ENCODE measurements at places on chromosomes 3 and 15.

DNA sequence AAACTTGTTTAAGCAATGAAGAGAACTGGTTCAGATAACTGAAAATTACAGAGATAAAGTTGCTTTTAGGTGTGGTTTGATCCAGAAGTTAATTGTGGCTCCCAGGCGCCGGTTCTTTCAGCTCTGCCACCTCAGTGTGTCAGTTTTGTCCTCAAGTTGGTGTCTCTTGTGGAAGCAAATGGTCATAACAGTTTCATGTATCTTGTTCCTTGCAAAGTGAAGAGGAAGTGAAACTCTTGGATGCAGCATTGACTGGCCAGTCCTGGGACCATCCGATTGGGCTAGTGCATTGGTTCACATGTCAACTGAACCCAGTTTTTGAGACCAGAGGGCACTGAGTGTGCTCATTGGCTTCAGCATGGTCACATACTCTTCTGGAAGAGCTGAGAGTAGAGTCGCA, 181.4 kb upstream of the GRM7 start:
- H3K36me3 ChIP-seq = no peaks in the 10 kb centered on the region
- no peak overlapping the region for H3K27ac ChIP-seq
- no peak overlapping the region for H3K4me3 ChIP-seq
- H3K4me1 ChIP-seq = no peaks in the 10 kb centered on the region

DNA sequence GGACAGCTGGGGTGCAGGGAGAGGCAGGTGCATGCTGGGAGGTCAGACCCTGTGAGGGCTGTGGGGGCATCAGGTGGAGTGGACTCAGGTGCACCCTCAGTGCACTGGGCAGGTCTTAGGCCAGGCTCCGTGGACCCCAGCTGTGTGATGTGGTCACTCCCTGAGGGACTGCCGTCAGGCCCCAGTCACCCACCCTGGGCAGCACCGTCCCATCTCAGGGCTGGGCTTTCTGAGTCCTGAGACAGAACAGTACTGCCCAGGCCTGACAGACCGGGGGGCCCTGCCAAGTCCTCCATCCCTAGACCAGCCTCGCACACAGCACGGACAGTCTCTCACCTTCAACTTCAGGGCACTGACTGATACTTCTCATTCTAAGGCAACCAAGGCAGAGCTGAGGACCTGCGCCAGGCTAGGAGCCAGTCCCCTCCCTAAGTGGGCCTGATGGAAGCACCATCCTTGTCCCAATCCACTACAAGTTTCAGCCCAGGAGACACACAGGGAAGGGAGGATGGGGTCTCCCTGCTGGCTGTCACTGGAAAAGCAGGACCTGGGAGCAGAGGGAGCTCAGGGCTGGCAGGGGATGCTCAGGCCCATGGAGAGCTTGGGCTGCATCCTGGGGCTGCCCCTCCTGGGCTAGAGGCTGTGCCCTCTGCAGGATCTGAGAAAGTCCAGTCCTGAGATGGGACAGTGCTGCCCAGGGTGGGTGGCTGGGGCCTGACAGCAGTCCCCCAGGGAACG, 86.3 kb downstream of the LMLN start:
- H3K4me1 ChIP-seq = no peaks in the 10 kb centered on the region
- H3K27me3 ChIP-seq = no peaks in the 10 kb centered on the region

- no peaks in the 10 kb centered on the region for H3K36me3 ChIP-seq
- DNase-seq = no peak
- H3K4me3 ChIP-seq = no peak overlapping the region
Observed at GRCh38 chr3:40290396-40290795, 19.1 kb upstream of the EIF1B start.

GRCh38 chr3:140408252-140408651, 269.6 kb upstream of the TRIM42 start:
- H3K27ac ChIP-seq = no peak overlapping the region
- no peaks in the 10 kb centered on the region for H3K27me3 ChIP-seq
- H3K4me3 ChIP-seq = no peak overlapping the region
- H3K4me1 ChIP-seq = no peaks in the 10 kb centered on the region

- H3K4me3 ChIP-seq = no peak overlapping the region
- DNase-seq = no peak
- H3K4me1 ChIP-seq = no peaks in the 10 kb centered on the region
- no peaks in the 10 kb centered on the region for H3K27me3 ChIP-seq
- no peak overlapping the region for H3K27ac ChIP-seq
- H3K36me3 ChIP-seq = no peaks in the 10 kb centered on the region
Observed at GRCh38 chr3:87437765-87438164, 161.4 kb upstream of the POU1F1 start.

GRCh38 chr3:43950775-43951174, 260.0 kb downstream of the ABHD5 start:
- DNase-seq = no peak
- H3K4me1 ChIP-seq = no peaks in the 10 kb centered on the region
- H3K27ac ChIP-seq = no peak overlapping the region
- no peaks in the 10 kb centered on the region for H3K27me3 ChIP-seq
- no peaks in the 10 kb centered on the region for H3K36me3 ChIP-seq

DNA sequence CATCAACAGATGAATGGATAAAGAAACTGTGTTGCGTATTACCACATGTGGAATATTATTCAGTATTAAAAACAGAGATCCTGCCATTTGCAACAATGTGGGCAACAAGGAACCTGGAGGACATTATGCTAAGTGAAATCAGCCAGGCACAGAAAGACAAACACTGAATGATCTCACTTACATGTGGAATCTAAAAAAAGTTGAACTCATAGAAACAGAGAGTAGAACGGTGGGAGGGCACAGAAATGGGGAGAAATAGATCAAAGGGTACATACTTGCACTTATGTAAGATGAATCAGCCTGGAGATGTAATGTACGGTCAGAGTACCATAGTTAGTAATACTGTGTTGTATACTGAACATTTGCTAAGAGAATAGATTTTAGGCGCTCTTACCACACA, 29.8 kb upstream of the MUC13 start:
- no peak overlapping the region for H3K27ac ChIP-seq
- H3K36me3 ChIP-seq = no peaks in the 10 kb centered on the region
- H3K4me1 ChIP-seq = no peaks in the 10 kb centered on the region
- H3K4me3 ChIP-seq = no peak overlapping the region
- DNase-seq = no peak
- H3K27me3 ChIP-seq = no peaks in the 10 kb centered on the region

DNA sequence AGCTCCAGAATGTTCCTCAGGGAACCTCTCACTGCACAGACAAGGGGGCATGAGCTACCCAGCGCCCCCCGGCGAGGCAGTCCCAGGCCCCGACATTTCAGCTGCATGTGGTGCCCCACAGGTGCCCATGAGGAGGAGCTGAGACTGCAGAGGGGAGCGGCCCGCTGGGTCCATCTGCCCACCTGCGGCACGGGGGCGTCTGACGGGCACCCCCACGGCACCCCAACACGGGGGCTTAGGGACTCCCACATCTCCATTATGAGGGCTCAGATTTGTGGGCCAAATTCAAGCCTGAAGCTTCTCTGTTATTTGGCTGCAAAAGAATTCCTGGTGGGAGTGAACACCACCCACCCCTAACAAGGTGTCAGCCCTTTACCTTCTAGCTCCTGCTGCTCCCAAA, 258.4 kb downstream of the UACA start:
- no peaks in the 10 kb centered on the region for H3K36me3 ChIP-seq
- DNase-seq = no peak
- H3K27ac ChIP-seq = no peak overlapping the region
- peaks cover 6% of the 10 kb centered on the region for H3K4me1 ChIP-seq
- H3K4me3 ChIP-seq = no peak overlapping the region

- H3K27me3 ChIP-seq = no peaks in the 10 kb centered on the region
- H3K27ac ChIP-seq = no peak overlapping the region
- H3K4me3 ChIP-seq = no peak overlapping the region
- H3K36me3 ChIP-seq = no peaks in the 10 kb centered on the region
- no peaks in the 10 kb centered on the region for H3K4me1 ChIP-seq
Observed at GRCh38 chr15:87362531-87362930, 894.0 kb downstream of the NTRK3 start.

GRCh38 chr15:101538996-101539395, 49.5 kb upstream of the PCSK6 start:
- H3K27me3 ChIP-seq = no peaks in the 10 kb centered on the region
- no peak overlapping the region for H3K27ac ChIP-seq
- no peaks in the 10 kb centered on the region for H3K36me3 ChIP-seq
- no peaks in the 10 kb centered on the region for H3K4me1 ChIP-seq
- DNase-seq = no peak

- no peaks in the 10 kb centered on the region for H3K36me3 ChIP-seq
- DNase-seq = no peak
- H3K4me1 ChIP-seq = peaks cover 24% of the 10 kb centered on the region
- no peak overlapping the region for H3K27ac ChIP-seq
- no peaks in the 10 kb centered on the region for H3K27me3 ChIP-seq
Observed at GRCh38 chr3:4829031-4829394, 150.2 kb upstream of the BHLHE40 start.

- H3K4me1 ChIP-seq = no peaks in the 10 kb centered on the region
- no peaks in the 10 kb centered on the region for H3K27me3 ChIP-seq
- no peaks in the 10 kb centered on the region for H3K36me3 ChIP-seq
- no peak overlapping the region for H3K4me3 ChIP-seq
- no peak overlapping the region for H3K27ac ChIP-seq
Observed at GRCh38 chr3:188486126-188486525, 332.2 kb downstream of the LPP start.

DNA sequence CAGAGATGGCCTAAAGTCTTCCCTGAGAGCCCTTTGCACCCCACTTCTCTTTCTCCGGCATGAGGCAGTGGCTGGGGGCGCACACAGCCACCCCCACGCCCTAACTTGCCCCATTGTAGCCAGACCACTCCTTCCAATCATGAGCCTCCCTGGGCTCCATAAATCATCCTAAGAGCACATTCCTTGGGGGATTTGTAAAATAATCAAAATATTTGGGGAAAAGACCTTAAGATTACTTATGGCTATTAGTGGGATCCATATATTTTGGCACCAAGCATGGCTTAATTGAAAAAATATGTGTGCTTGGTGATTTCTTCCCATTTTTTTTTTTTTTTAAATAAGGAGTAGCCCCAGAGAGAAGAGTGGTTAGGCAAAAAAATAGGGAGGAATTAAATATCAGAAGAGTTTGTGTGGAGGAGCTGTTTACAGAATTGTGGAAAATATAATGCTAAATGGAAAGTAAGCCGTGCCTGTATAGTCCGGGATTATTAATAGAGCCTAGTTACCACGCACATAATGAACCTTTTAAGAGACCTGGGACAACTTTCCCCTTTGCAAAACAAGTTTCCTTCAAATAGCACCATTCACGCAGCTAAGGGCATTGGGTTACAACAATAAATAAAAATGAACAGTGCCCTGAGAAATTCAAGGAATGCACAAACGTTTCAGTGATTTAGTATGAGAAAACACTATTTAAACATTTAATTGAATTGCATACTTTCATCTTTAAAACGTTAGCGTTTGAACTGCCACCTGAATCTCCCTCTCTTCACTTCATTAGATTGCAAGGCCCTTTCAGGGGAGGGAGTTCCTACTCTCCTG, 46.1 kb downstream of the SMAD6 start:
- peak overlapping the region; percentile 15 for H3K27ac ChIP-seq
- H3K27me3 ChIP-seq = no peaks in the 10 kb centered on the region
- H3K4me1 ChIP-seq = peaks cover 72% of the 10 kb centered on the region
- no peak for DNase-seq
- no peaks in the 10 kb centered on the region for H3K36me3 ChIP-seq

DNA sequence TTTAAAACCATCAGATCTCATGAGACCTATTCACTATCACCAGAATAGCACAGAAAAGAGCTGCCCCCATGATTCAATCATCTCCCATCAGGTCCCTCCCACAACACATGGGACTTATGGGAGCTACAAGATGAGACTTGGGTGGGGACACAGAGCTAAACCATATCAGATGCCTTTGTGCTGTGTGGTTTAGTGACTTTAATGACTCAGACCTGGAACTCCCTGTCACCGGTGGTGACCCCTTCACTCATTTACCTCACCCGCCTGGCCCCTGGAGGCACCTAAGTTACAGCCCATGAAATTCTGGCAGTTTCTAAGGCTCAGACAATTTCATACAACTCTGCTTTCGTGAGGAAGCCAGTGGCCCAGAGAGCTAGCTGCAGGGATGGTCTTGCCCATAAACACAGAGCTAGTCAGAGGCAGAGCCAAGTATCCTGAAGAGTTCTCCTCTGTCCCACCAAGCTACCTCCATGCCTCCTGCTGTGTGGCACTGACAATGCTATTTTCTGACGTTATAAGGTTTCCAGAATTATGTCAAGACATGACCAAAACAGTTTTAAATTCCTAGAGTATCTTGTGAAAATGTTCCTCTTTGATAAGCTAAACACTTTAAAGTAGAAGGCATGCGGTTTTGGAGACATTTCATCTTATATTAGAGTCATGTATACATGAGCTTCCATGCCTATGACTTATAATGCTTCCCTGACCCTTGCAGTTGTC, 231.1 kb upstream of the IL12A start:
- no peak for DNase-seq
- H3K27ac ChIP-seq = no peak overlapping the region

GRCh38 chr15:83732770-83733169, 78.8 kb downstream of the ADAMTSL3 start:
- DNase-seq = no peak
- H3K27me3 ChIP-seq = no peaks in the 10 kb centered on the region
- H3K36me3 ChIP-seq = no peaks in the 10 kb centered on the region
- peak overlapping the region; percentile 55 for H3K27ac ChIP-seq
- H3K4me1 ChIP-seq = no peaks in the 10 kb centered on the region

DNA sequence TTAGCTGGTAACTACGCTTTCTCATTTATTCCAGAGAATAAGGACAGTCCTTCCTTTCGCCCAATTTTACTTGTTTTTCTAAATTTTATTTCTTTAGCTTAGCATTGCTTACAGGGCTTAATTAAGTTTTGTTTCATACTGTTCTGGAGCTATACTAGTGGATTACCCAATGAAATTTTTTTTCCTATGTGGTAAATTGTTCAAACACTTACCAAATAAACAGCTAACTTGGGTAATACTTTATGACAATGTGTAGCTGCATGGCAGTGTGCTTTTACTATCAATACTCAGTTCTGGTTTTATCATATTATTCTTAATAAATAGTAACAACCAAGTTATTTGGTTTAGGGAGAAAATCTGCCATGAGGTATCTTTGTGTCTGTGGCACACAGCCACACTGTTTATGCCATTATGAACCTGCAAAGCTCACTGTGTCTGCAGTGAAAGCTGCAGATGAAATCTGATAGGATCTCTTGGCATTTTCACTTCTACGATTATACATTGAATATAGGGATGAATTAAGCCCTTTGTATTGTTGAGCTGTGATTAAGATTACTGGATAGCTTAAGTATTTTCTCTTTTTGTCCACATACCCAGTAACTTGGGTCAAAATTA, 37.2 kb downstream of the UBE2E2 start:
- H3K36me3 ChIP-seq = no peaks in the 10 kb centered on the region
- no peak for DNase-seq
- no peak overlapping the region for H3K4me3 ChIP-seq
- no peaks in the 10 kb centered on the region for H3K27me3 ChIP-seq
- no peaks in the 10 kb centered on the region for H3K4me1 ChIP-seq

DNA sequence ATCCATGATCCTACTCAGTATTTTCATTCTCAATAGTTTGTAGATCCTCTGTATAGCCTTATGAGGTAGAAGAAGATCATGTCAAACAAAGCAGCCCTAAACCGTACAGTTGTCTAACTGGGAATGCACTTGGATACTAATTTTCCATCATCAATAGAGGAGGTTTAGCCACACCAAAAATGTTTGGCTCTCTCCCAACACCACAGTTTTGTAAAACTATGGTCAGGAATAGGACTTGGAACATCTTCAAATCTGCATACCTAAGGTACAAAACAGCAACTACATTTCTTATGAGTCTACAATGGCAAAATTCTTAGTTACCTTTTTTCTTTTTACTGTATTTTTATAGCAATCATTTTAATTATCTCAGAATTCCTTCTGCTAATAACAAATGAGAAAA, 1001.6 kb downstream of the ROBO2 start:
- no peak for DNase-seq
- no peaks in the 10 kb centered on the region for H3K27me3 ChIP-seq
- H3K4me3 ChIP-seq = no peak overlapping the region
- no peaks in the 10 kb centered on the region for H3K4me1 ChIP-seq
- H3K27ac ChIP-seq = no peak overlapping the region
- no peaks in the 10 kb centered on the region for H3K36me3 ChIP-seq
